ENCODE measurements at places on chromosomes 12 and 14.

DNA sequence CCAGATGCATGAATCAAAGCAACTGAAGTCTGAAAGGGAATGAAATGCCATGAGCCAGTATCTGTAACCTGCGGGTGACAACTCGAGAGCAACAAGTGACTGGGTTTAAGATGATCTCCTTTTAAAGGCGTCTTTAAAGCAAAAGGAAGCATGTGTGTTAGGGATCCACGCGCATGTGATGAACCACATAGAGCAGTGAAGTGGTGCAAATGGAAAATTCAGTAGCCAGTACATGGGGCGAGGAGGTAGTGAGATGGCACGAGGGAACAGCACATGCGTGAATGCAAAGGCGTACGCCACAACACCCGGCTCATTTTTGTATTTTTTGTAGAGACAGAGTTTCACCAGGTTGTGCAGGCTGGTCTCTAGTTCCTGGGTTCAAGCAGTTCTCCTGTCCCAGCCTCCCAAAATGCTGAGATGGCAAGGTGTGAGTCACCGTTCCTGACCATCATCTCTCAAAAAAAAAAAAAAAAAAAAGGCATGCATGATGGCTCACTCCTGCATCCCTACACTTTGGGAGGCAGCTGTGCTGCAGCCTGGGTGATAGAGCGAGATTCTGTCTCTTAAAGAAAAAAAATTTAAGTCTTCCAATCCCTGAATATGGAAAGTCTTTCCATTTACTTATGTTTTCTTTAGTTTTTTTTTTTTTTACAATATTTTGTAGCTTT lies 24.6 kb upstream of the BCL7A start:
- no peak overlapping the region for H3K27ac ChIP-seq
- peaks cover 8% of the 10 kb centered on the region for H3K4me1 ChIP-seq
- H3K27me3 ChIP-seq = no peaks in the 10 kb centered on the region

DNA sequence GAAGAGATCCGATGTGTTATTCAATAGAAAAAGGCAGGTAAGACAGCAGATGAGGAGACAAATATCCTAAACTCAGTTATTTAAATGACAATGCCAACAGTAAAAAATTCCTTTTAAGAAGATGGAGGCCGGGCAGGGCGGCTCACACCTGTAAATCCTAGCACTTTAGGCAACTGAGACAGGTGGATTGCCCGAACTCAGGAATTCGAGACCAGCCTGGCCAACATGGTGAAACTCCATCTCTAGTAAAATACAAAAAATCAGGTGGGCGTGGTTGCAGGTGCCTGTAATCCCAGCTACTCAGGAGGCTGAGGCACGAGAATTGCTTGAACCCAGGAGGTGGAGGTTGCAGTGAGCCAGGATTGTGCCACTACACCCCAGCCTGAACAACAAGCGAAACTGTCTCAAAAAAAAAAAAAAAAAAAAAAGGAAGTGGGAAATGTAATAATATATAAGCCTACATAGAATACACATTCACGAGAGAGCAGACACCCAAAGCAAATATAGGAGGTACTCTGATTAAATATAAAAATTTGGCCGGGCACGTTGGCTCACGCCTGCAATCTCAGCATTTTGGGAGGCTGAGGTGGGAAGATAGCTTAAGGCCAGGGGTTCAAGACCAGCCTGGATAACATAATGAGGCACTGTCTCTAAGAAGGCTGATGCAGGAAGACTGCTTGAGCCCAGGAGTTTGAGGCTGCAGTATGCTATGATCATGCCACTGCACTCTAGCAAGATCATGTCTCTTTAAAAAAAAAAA lies 19.0 kb downstream of the CORO1C start:
- peak overlapping the region; percentile 16 for H3K27ac ChIP-seq
- H3K27me3 ChIP-seq = no peaks in the 10 kb centered on the region
- peaks cover 50% of the 10 kb centered on the region for H3K4me1 ChIP-seq
- peak overlapping the region; percentile 28 for H3K4me3 ChIP-seq

DNA sequence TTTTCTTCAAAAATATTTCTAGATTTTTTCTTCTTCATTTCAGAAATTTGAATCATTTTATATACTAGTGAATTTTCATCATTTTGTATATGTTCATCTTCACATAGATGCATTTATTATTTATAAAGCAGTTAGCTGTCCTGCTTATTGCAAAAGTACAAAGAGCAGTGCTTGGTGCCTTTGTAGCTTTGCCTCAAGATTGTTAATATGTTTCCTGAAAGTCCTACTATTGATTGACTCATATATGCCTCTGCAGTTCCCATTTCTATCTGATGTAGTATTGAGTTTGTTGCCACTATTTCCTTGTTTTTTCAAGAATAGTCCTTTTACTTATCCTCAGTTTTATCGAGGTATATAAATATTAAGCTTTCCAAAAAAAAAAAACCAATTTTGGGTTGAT lies 89.7 kb downstream of the PDE3A start:
- H3K4me1 ChIP-seq = peaks cover 2% of the 10 kb centered on the region
- no peaks in the 10 kb centered on the region for H3K27me3 ChIP-seq
- H3K4me3 ChIP-seq = no peak overlapping the region
- no peak overlapping the region for H3K27ac ChIP-seq
- no peaks in the 10 kb centered on the region for H3K36me3 ChIP-seq

DNA sequence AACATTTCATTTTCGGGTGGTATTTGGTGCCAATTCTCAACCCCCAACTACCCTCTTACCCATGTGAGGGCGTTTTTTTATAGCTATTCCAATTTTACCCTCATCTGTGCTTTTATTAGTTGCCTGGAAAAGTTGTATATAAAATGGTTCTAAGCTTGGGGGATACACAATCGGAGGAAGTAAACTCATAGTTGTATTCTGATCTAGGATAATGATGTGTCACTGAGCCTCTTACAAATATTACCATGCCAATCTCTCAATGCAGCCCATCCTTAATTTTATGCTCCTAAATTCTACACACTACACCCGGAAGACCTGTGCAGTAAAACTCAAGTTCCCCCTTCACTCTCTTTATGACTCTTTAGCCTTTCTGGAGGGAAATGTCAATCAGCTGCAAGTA lies 1206.5 kb upstream of the FLRT2 start:
- no peaks in the 10 kb centered on the region for H3K4me1 ChIP-seq
- no peak for DNase-seq
- no peak overlapping the region for H3K4me3 ChIP-seq

DNA sequence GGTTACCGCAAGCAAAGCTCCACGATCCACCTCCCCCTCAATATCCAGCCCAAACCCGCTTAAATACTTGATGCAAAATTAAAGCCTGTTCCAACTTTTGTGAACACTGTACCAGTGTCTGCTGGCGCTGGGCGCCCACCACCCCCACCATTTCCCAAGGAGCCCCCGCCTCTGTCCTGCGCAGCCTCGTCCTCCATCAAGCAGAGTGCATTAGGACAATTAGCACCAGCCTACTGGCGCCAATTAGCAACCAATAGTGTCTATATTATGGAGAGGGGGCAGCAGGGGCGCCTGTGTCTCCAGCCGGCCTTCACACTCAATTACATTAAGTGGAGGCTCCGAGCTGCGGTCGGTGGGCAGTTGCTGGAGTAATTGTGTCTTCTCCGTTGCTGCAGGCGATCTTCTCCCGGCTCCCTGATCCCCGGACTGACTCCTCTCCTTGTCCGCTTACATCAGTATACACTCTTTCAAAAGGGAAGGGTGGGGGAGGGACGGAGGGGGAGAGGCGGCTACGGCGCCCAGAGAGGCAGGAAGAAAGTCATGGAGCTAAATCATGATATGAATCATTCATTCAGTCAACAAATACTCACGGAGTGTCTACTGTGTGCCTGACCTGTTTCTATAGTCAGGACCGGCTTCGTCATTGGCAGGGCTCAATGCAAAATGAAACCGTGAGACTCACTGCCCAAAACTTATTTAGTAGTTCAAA lies 707.3 kb downstream of the MED13L start:
- H3K27ac ChIP-seq = no peak overlapping the region
- no peaks in the 10 kb centered on the region for H3K4me1 ChIP-seq
- H3K4me3 ChIP-seq = no peak overlapping the region
- no peak for DNase-seq
- H3K36me3 ChIP-seq = no peaks in the 10 kb centered on the region
- H3K27me3 ChIP-seq = no peaks in the 10 kb centered on the region

DNA sequence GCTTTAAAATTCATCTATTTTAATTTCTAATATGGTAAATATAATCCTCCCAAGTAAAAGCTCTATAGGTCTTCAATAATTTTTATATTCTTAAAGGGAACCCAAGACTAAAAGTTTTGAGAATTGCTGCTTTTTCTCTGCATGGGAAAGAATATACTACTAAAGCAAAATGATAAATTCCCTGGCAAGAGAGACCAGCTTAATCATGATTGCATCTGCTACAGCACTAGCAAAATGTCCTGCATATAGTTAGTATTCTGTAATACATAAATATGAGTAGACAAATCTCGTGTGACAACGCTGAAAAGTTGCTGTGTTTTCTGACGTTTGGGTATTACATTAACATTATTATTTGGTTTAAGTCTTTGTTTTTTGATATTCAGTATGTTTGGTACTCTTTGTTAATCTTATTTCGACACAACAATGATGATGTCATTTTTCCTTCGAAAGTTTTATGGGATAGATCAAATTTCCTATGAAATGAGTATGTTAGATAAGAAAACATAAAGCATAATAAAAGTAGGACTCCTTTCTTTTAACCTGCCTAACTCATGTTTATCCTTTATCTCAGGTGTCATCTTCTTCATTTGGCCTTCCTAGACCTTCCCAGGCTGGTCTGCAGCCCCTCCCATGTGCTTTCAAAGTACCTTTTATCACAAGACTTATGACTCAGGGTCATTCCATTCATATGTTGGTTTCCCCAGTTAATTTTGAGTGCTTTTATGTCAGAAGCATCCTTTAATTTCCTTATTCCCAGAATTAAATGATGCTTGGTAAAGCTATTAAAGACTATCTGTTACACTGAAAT lies 321.9 kb downstream of the RAD51B start:
- H3K4me1 ChIP-seq = peaks cover 93% of the 10 kb centered on the region
- no peaks in the 10 kb centered on the region for H3K27me3 ChIP-seq
- peak; percentile 62 for DNase-seq

- no peaks in the 10 kb centered on the region for H3K36me3 ChIP-seq
- H3K4me1 ChIP-seq = 0 out of 2 replicates have a peak, but pooled peaks cover 4% of the 10 kb centered on the region
- no peak for DNase-seq
- no peak overlapping the region for H3K27ac ChIP-seq
Measured at GRCh38 chr12:109558374-109559199, 14.7 kb downstream of the MMAB start.

GRCh38 chr12:120287491-120287890 lies 4.2 kb downstream of the RNU4-2 start:
- DNase-seq = no peak
- H3K4me3 ChIP-seq = no peak overlapping the region
- H3K4me1 ChIP-seq = 0 out of 2 replicates have a peak, but pooled peaks cover 8% of the 10 kb centered on the region
- no peak overlapping the region for H3K27ac ChIP-seq

DNA sequence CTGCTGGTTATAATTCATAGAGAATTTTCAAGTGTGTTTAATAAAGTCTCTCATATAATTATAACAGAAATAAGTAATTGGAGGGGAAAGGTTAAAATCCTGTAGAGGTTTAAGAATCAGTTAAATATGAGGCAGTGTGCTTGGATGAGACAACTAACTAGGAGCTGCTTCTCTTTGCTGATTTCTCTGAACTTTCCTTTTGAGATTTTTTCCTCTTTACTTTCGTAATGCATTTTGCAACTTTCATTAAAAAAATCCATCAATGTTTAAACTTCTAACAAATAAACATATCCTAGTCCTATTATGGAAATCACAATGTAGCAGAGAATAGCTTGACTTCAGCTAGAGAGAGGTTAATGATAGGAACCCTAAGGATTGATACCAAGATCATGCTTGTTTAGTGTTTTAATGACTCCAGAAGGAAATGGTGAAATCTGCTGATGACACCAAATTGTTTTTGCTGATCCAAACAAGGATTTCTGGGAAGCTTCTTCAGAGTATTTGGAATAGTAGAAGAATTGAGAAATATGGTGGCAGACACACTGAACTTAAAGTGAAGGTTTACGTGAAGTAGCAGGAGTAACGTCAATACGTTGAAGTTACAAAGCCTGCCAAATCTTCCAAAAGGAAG lies 122.6 kb downstream of the RAD51B start:
- H3K36me3 ChIP-seq = no peaks in the 10 kb centered on the region
- H3K4me1 ChIP-seq = peaks cover 39% of the 10 kb centered on the region
- H3K27ac ChIP-seq = peak overlapping the region; percentile 69
- no peaks in the 10 kb centered on the region for H3K27me3 ChIP-seq

GRCh38 chr14:64717870-64718269 lies 13.6 kb downstream of the PLEKHG3 start:
- no peak for DNase-seq
- peaks cover 5% of the 10 kb centered on the region for H3K36me3 ChIP-seq
- H3K4me3 ChIP-seq = no peak overlapping the region
- no peaks in the 10 kb centered on the region for H3K27me3 ChIP-seq

DNA sequence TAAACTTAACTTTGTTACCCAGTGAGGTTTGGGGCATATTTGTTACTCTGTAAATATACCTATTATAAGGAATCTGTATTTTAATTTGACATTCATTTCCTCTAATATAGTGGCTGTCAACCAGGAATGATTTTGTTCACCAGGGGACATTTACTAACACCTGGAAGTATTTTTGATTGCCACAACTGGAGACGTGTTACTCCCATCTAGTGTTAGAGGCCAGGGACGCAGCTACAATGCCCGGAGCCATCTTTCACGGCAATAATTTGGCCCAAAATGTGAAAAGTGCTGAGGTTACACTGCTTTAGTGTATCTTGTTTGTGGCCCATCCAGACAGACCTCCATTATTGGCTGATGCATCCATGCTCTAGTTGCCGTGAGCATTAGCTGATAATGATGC lies 881.3 kb upstream of the ATXN7L3B start:
- no peaks in the 10 kb centered on the region for H3K36me3 ChIP-seq
- no peaks in the 10 kb centered on the region for H3K27me3 ChIP-seq
- no peak overlapping the region for H3K4me3 ChIP-seq
- no peaks in the 10 kb centered on the region for H3K4me1 ChIP-seq
- H3K27ac ChIP-seq = no peak overlapping the region

GRCh38 chr12:68899251-68899771 lies 33.7 kb downstream of the CPM start:
- peaks cover 32% of the 10 kb centered on the region for H3K4me1 ChIP-seq
- no peak overlapping the region for H3K4me3 ChIP-seq
- DNase-seq = peak; percentile 97
- no peaks in the 10 kb centered on the region for H3K27me3 ChIP-seq
- H3K27ac ChIP-seq = peak overlapping the region; percentile 48
- no peaks in the 10 kb centered on the region for H3K36me3 ChIP-seq

GRCh38 chr12:92136965-92137721 lies 8.5 kb downstream of the BTG1 start:
- peaks cover 93% of the 10 kb centered on the region for H3K4me1 ChIP-seq
- H3K36me3 ChIP-seq = peaks cover 12% of the 10 kb centered on the region
- no peaks in the 10 kb centered on the region for H3K27me3 ChIP-seq
- H3K4me3 ChIP-seq = peak overlapping the region; percentile 95
- peak overlapping the region; percentile 93 for H3K27ac ChIP-seq

GRCh38 chr12:12891080-12891880 lies at the start of gene GPRC5A:
Gene GPRC5A (plus strand): TSS chr12:12891562. CDS start chr12:12908250, 16,688 bp downstream.
- peaks cover 32% of the 10 kb centered on the region for H3K4me1 ChIP-seq
- H3K27me3 ChIP-seq = no peaks in the 10 kb centered on the region
- peak; percentile 98 for DNase-seq
- H3K36me3 ChIP-seq = no peaks in the 10 kb centered on the region
- peak within 1 kb of the TSS; percentile 75 for H3K4me3 ChIP-seq

Data from GM23248 (cell line).